ENCODE measurements at places on chromosomes 4 and X. TPM values are rescaled to one million over a fixed set of nuclear protein-coding genes. Genes with fewer than 3 reads are reported as not detected.

The PTCHD1 gene
- total RNA-seq: not detected

The FAM241A gene
- total RNA-seq: 8.7 TPM

The PRRG1 gene
- total RNA-seq: 14.0 TPM

The OPRPN gene
- total RNA-seq: not detected

The TEC gene
- total RNA-seq: 0.33 TPM

The LARP1B gene
- total RNA-seq: 15.3 TPM

The NRK gene
- 1.5 TPM for total RNA-seq

Measured in mammary epithelial cell (primary cell).